ENCODE measurements at places on chromosomes 16 and 17.

DNA sequence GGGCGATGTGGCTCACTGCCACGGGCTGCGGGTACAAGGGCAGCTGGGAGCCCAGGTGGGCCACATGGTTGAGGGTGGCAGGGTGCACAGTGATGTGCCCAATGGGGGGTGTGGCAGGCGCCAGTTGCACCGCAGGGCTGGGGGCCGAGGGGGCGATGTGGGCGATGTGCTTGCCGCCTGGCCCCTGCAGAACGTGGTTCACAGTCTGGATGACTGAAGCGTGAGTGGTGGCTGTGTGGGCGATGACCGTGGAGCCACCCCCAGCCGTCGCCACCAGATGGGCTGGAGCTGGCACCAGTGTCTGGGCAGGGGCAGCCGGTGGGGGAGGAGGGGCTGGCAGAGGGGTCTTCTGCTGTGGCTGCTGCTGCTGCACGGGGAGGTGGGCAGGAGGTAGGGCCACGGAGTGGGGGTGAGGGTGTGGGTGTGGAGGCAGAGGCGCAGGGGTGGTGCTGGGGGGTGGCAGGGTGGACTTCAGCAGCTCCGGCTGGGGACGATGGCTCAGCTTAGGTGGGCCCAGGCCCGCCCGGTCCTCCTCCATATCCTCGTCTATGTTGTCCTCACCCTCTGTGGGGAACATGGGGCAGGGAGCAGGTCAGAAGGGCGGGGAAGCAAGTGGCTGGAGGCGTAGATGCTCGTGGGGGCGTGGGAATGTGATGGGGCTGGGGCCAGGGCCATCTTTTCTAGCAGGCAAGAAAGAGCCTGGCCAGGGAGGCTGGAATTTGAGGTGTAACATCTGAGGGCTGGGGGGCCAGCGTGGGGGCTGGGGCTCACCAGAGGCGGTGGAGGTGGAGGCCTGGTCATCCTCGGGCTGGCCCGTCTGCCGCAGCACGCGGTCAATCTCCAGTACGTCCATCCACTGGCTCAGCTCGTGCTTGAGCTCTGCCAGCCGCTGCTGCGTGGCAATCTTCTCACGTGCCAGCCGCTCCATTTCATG lies 13.5 kb downstream of the MNT start:
- ATAC-seq: no peak

GRCh38 chr16:71830359-71830758 lies 15.4 kb upstream of the ATXN1L start:
- no peak for ATAC-seq

DNA sequence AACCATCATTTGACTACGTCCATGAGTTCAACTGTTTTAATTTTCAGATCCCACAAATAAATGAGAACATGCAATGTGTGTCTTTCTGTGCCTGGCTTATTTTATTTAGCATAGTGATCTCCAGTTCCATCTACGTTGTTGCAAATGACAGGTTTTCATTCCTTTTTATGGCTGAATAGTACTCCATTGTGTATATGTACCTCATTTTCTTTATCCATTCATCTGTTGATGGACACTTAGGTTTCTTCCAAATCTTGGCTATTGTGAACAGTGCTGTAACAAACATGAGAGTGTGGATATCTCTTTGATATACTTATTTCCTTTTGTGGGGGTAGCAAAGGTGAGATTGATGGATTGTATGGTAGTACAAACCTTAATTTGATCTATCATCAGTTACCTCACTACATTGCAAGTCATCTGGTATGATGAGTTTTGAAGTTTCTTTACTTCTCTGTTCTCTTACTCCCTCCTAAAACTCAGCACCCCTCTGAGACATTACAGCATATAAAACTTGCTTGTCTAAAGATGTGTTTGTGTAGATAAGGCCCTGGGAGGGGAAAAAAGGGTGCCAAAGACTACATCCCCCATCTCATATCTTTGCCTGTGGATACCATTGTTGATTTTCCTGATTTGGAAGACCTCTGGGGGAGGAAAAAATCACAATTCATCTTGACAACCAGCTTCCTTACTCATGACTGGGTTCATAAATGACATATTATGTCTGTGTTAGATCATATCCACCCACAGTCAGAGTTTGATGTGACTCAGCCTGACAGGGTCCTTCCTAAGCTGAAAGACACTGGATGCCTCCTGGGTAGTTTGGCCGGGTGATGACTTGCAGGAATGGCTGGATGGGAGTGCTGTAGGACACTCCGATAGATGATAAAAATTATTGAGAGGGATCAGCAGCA lies 47.6 kb downstream of the ABCA9 start:
- no peak for ATAC-seq

DNA sequence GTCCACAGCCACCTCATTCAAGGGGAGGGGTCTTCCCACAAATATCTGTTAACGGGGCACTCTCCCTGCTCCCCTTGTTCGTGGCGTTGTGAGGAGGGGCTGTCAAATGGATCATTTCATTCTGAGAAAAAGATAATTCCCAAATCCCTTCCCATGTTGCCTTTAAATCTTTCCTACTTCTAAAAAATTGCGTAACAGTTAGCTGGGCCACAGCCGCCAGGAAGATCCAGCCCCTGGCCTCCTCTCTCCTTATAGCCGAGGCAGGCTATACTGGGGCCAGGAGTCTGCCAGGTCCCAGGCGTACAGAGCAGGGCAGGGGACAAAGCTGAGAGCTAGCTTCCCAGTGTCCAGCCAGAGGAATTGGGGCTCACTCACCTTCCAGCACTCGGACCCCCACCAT lies 430 bp downstream of the C16orf89 start:
- peak; percentile 51 for ATAC-seq

DNA sequence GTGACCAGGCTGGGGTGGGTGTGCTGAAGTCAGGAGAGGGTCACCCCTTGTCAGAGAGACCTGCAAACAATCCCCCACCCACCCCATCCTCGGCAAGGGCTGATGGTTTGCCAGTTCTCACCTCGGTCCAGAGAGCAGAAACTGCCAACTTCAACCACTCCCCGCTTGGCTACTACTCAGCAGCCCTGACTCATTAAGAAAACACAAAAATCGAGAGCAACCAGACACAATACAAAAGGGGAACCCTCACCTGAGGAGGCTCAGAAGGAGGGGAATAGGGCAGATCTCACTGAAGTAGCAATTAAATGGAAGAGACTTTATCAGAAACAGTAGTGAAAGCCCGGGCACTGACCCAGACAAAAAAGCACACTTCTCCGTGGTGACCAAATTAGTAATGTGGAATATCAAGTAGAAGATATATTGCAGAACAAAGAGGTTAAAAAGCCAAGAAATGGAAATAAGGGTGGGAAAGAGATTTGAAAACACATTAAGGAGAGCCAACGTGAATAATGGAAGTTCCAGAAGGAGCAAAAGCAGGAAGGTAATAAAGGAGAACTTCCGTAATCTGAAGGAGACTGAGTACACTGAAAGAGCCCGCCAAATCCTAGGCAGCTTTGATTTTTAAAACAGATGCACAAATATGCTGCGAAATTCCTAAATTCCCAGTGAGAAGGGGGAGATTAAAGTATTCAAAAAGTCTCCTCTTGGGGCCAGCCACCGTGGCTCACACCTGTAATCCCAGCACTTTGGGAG lies 23.6 kb downstream of the CENPV start:
- ATAC-seq: no peak

DNA sequence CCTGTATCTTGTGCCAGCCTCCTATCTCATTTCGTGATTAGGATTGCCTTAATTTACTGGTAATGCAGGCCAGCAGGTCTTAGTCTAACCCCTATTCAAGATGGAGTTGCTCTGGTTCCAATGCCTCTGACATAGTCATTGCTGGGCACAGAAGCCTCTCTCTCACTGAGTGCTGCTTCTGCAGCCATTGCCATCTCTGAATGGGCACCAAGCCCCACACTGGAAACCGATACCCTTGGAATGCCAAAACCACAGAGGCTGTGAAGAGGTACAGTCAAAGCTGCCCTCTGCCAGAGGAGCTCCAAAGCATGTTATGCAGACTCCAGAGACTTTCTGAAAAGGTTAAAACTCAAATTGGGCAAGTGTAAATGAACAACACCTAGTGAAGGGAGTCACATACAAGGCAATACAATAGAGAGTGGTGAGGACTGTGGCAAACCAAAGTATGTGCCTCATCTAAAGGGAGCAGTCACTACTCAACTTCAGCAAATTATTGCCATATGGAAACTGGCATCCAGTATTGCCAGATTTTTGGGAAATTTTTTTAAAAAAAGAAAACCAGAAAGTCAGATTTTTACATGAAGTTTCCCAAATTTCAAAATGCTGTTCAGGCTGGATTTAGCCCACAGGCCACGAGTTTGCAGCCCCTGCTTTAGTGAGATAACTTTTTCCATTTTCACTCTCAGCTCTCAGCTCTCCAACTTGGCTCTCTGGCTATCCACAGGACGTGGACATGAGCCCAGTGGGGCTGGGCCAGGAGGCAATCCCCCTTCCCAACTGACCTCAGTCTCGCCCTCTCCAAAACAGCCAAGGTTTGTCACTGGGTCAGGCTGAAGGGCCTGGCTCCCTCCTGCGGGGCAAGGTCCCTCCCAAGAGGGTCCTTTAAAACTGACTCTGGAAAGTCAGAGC lies 2.1 kb upstream of the MMP2 start:
- ATAC-seq: no peak

GRCh38 chr17:36024106-36024869 lies 6.5 kb upstream of the CCL23 start:
- ATAC-seq: no peak

DNA sequence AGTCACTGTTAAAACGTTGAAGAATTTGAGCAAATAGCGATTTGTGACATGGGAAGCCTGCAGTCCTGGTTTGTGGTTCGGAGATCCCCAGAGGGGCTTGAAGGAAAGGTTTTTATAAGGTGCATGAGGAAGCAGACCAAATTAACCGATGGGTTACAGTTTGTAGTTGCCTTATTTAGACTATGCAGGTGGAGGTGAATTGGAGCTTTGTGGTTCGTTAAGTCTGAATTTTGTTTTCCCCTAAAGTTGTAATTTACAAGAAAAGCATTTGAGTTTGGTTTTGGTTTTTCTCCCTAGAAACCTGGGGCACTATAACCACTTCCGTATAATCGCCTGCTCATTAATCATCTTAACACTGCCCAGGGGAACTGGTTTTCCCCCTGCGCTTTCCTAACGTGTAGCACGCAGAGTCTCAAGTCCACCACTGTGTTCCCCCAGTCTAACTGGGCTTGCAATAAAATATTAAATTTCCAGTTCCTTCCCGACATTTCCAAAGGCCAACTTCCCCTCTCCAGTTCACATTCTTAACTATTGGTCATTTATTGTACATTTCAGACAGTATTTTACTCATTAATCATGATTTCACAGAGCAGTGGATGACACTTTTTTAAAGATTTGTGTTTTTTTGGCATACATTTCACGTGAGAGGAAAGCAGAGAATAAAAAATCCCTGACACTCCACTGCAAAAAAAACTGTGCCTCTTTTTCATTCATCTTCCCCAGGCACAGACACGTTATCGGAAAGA lies 932 bp downstream of the ZNF267 start:
- ATAC-seq: no peak

DNA sequence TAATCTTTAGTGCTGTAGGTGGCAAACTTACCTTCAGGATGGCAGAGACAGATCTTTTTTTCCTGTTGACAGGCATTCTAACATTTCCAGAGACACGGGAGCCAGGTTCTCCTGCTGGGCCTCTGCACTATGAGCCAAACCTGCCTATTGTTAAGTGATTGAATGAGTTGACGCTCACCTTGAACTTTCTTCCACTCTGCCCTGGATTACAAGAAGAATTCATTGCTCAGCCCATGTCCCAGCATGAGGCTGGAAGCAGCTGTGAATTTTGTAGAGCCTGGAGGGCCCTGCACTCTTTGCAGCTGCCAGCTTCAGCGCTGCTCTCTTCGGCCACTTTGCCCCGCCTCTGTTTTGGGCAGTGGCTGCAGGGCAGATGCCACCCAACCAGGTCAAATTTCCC lies 9.4 kb upstream of the SLC7A5 start:
- ATAC-seq: no peak

- peak; percentile 13 for ATAC-seq
Observed at GRCh38 chr17:81672504-81672903, 6.0 kb downstream of the CCDC137 start.

- no peak for ATAC-seq
Observed at GRCh38 chr16:89324056-89325010, 106.8 kb downstream of the ZNF778 start.

- ATAC-seq: no peak
Observed at GRCh38 chr16:69171325-69172084, 15.5 kb upstream of the SNTB2 start.

DNA sequence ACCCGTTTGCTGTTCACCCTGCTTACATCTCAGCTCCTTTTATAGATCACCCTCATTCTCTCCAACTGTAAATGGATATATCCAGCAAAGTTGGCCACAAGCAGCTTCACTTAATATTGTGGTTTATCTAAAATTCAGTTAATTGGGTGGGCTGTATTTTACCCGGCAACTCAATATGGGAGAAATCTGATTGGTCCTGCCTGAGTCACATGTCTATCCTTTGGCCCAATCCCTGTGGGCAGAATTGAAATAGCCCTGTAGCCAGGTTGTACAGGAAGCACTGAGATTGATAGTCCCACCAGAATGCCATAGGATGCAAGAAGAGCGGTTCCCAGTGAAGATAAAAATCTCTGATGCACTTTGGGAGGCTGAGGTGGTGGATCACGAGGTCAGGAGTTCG lies 73.2 kb downstream of the AIPL1 start:
- no peak for ATAC-seq

DNA sequence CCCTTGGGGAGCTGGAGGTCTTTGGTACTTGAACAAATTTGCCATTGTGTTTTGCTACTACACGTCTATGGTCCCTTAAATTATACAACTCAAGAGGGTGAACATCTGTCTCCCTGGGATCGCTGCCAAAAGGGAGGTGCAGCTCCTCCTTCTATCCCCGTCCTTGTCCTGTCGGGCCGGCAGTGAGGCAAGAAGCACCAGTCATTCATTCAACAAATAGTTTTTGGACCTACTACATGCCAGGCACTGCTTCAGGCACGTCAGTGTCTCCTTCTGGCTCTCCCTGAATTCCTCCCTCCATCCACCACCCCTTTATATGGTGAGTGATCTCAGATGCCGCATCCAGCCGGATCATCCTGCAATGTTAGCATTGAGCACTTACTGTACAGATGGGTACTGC lies 2.2 kb upstream of the RPL38 start:
- peak; percentile 22 for ATAC-seq

DNA sequence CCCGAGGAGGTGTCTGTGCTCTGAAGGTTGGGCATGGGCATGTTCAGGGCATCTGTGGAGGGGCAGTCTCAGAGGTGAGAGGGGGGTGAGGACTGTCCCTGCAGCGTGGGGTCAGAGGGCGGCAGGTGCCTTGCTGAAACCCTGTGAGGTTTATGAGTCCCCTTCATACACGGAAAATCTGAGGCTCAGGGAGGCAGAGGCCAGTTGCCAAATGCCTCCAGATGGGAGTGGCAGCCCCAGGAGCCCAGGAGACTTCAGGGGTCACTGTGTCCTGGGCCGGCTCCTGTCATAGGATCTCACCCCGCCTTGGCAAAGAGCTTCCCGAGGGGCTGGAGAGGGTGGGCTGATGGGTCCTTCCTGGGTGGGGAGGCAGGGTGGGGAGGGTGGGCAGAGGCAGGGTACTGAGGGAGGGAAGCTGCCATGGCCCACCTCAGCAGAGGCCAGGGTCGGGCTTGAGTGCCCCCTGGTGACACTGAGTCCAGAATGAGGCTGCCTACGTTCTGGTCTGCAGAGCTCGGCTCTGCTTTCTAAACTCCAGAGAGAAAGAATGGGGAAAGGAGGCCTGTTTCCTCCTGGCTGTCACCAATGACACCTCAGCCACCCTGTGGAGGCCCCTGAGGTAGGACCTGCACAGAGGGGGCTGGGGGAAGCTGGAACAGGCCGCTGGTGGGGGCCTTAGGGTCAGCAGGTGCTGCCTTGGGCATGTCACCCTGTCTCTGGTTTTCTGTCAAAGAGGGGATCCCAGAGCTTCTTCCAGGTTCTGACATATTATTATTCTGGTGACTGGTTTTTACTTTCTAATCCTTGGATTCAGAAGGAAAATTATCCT lies 1.1 kb downstream of the LGALS9 start:
- ATAC-seq: no peak

Data from motor neuron (in vitro differentiated cells).